ENCODE measurements at places on chromosomes 7 and 10.

DNA sequence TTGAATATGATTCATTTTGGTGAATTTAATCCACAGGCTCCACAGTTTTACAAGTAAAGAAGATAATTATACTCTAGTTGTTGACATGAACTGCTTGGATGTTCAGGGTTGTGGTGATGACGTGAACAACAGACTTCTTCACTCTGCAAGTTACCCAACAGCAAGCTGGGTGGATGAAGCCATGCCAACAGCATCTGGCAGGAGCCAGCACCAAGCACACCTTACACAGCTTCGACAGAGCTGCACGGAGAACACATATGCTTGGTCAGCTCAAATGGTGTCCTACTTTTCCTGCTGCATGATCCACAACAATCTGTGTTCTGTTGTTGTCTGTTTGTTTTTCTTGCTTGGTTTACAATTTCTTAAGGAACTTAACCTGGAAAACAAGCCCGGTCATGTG lies 9.8 kb downstream of the NOD1 start:
- DNase-seq, result no peak

GRCh38 chr10:33041783-33042437 lies 83.9 kb upstream of the ITGB1 start:
- no peak for DNase-seq

- DNase-seq, result no peak
Observed at GRCh38 chr7:94701555-94701973, 45.6 kb upstream of the SGCE start.

DNA sequence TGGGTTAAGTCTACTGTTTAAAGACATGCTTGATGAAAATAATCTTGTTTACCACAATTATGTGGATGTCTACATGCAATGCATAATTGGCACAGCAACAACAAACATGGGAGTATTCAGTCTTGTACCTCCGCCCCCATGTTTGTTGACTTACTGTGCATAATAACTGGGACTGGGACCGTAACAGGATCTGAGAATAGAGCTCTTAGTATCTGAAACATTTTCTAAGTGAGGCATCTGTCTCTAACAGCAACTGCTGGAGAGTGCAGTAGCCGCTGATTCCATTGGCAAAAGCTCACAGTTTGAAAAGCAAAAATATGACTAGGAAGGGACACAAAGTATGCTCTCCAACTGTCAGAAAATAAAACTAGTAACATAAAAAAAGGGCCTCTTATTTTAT lies 61.6 kb downstream of the ENO4 start:
- DNase-seq, result no peak

DNA sequence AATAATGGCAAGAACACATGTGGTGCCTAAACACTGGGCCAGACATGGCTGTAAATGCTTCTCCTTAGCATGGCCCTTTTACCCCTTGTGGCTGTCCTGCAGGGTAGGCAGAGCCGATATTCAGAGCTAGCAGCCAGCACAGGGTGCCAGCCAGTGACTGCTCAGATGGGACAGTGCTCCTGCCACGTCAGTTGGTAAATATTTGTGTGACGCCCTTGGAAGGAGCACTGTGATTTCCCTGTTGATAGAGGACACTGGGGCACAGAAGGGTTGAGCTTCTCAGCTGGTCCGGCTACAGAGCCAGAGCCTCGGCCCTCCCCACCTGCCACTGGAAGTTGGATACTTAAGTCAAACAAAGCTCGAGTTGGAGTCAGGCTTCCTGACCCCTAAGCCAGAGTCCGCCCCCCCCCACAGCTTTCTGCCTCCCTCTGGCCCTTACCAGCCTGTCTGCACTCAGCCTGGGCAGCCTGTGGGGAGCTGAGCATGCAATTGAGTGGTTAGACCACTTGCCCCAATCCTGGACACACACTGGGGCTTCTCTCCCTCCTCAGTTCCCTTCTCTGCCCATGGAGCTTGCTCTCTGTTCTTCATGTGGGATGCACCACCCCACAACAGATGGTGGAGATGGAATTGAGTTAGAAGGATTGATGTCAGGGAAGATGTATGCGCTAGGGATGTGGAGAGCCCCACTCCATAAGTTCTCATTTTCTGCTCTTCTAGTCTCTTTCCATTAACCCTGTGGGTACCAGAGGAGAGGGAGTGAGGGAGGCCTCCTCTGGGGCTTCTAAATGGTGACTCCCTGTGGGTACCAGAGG lies 350.8 kb downstream of the PLXNA4 start:
- DNase-seq, result no peak

GRCh38 chr10:28939281-28940157 lies 262.2 kb downstream of the BAMBI start:
- no peak for DNase-seq

GRCh38 chr7:77548206-77548605 lies 11.1 kb downstream of the PTPN12 start:
- no peak for DNase-seq

DNA sequence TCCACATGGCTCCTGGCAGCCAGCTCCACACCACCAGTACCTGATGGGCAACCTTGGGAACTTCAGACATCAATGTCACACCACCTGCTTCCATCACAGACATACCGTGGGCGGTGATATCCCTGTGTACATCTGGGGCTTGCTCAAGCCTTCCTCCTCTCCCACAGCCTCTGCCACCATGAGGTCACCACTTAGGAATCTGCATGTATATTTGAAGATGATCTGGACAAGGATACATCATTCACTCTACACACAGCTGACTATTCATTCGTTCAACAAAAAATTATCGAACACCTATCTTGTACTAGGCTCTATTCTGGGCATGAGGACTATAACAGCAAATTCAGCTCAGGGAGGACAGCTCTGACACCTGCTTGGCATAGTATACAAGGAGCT lies 6.8 kb downstream of the DLG5 start:
- no peak for DNase-seq

GRCh38 chr7:93551063-93551895 lies 23.2 kb downstream of the CALCR start:
- DNase-seq, result no peak

GRCh38 chr7:851204-851603 lies 18.9 kb downstream of the SUN1 start:
- DNase-seq, result no peak

- DNase-seq, result no peak
Observed at GRCh38 chr7:11505471-11505985, 326.5 kb downstream of the THSD7A start.

- no peak for DNase-seq
Observed at GRCh38 chr10:52032681-52033629, 281.1 kb upstream of the DKK1 start.

DNA sequence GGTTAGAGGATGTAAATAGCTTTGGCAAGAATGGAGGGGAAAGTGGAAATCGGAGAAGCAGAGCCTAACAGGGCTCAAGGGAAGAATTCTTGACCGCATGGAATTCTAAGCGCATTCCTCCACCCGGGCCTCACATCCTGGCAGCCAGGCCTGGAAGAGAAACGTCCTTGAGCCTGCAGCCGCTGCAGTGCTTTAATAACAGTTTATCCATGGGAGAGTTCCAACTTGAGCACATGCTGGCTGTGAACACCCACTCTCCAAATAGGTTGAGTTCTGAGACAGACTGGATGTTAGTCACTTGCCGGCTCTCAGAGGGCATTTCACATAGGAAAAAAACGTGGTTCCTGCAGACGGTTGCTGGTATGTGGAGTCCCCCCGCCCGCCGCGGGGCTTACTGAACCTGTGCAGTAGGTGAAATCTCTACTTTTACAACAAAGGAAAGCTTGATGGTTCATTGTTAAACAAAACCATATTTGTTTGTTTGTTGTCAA lies 61.4 kb upstream of the STEAP1B start:
- no peak for DNase-seq

- no peak for DNase-seq
Observed at GRCh38 chr7:121953164-121953563, 80.2 kb downstream of the PTPRZ1 start.

DNA sequence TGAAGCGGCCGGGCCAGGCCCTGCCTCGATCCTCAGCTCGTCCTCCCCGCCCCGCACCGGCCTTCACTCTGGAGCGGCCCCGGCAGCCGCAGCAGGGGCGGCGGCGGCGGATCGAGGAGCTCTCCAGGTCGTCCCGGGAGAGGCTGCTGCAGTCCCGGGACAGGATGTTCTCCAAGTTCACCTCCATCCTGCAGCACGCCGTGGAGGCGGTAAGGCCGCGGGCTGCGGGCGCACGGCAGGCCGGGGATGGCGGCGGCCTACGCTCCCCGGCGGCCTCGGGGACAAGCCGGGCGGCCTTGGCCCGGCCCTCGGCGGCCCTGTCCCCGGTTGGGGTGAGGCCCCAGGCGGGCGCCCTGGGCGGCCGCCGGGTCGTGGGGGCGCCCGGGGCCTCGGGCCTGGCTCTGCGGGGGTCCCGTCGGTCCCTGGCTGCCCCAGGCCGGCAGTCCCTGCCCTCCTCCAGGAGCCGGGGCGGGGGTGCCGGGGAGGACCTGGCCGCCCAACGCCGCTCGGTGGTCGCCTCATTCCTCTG lies 399 bp downstream of the FHIP2A start:
- DNase-seq, result peak; percentile 21

DNA sequence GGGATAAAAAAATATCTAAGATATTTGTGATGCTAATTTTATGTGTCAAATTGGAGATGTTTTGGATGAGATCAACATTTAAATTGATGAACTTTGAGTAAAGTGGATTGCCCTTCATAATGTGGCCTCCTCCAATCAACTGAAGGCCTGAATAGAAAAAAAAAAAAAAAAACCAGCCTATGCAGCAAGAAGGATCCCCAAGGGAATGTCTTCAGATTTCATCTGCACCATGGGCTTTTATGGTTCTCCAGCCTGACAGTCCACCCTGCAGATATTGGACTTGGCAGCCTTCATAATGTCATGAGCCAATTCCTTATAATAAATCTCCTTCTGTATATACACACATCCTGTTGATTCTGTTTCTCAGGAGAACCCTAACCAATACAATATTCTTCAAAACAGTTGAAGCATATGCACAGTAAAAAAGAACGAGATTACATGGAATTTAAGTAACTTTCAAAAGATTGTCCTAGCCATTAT lies 316.9 kb upstream of the PLXDC2 start:
- no peak for DNase-seq

DNA sequence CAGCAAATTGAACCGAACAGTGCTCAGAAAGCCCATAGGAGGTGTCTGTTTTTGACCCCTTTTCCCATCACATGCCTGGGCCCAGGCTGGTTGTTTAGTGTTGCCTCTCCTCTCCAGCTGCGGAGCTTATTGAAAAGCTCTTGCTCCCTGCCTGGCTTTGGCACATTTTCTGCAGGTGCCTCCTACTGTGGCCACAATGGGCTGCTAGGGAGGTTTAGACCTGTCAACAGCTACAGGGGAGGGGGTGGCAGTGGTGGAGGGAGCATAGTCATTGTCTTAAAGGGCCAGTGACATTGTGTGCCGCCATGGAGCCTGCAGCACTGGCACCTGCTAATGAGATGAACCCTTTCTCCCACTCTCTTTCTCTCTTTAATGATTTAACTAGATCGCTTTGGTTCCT lies 13.2 kb upstream of the ENO4 start:
- no peak for DNase-seq

DNA sequence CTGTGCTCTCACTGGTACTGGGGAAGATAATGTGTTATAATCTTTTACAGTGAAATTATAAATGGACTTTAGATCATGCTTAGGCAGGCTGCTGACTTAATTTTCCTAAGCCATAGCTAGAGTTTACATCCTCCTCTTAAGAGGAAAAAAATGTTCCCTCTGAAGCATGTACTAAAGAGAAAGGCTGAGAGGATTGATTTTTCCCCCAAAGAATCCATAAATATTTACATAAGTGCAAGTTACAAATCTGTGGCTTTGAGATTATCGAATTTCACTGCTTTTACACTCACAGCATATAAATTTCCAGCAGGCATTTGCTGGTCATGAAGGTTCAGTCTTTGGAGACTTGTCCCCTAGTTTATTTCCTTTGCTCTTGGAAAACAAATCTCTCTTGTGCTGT lies 43.7 kb downstream of the CREB5 start:
- DNase-seq, result no peak

DNA sequence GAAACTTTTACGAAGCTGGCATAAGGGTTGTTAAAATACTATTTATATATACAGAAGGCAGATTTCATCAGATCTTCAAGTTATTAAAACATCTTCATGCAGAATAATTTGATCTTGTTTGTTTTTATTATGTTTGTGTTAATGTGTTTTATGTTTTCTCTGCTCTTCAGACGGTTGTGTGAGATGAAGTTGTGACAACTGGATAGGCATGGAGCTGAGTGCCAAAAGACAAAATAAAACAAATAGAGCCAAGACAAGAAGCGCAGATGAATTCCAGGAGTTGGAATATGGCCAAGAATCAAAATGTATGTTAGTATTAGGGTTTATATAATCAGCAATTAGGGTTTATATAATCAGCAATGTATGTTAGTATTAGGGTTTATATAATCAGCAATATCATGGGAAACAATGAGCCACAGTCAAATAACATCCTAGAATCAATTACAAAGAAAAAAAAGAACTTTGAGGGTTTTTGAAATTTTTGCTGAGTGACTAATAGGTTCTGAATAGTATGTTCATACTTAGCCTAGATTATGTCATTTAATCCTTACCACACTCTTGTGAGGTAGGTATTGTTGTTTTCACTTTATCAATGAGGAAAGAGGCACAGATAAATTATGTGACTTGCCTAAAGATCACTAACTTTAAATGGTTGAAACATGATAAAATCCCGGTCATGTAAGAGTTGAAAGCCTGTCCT lies 488.0 kb upstream of the STEAP1 start:
- no peak for DNase-seq

Measured in central memory CD4-positive, alpha-beta T cell (primary cell).